ENCODE measurements at places on chromosomes 6 and 20.

DNA sequence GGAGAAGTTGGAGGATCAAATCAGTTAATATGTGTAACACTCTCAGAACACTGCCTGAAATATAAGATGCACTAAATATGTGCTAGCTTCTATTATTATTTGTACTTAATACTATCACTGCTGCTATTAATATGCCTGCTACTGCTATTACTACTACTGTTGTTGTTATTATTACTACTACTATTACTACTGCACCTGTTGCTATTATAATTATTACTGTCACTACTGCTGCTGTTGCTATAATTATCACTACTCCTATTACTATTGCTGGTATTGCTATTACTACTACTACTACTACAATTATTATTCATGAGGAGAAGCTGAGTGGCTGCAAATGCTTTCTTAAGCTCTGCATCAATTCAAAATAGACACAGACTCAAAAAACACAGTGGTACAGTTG lies 16.7 kb upstream of the SSTR4 start:
- no peak for DNase-seq

GRCh38 chr6:150250826-150251225 lies 108.0 kb downstream of the PPP1R14C start:
- no peak for DNase-seq

DNA sequence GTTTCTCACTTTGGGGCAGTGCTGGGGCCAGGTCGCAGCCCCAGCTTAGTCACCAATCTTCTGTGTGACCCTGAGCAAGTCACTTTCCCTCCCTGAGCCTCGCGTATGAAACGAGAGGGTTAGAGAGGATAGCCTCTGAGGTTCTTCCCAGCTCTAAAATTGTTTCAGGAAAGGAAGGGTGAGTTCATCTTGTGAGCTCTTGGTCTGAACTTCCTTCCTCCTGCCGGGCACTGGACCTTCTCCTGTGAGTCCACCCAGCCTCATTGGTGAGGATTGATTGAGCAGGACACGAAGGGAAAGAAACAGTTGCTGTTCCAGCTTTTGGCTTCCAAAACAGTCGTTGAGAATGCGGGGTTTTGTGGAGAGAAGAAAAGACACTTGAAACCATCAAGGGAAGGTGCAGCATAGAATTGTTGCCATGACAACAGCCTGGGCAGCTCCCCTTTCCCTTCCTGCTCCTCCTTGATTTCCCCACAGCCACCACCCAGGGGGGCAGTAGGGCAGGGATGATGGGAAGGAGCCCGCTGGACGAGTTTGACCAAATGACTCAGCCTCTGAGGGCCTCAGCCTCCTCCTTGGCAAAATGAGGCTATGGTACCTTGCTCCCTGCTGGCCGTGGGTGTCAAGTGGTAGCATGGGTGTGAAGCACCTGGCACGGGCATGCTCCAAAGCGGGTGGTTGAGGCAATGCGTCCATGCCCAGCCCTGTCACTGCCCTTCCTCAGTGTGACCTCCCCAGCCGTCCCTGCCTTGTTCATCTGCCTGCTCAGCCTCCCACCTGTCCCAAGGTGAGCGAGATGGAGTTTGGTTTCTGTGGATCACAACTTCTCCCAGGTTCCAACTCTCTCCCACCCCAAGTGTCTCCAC lies 107.8 kb downstream of the CDC5L start:
- DNase-seq = no peak

GRCh38 chr6:149934249-149935156 lies 7.3 kb upstream of the ULBP2 start:
- no peak for DNase-seq

- DNase-seq = no peak
Measured at GRCh38 chr6:29491574-29491973, 3.8 kb upstream of the MAS1L start.

GRCh38 chr20:46973766-46974165 lies 79.1 kb downstream of the EYA2 start:
- DNase-seq = no peak

GRCh38 chr6:3013486-3013885 lies 13.8 kb downstream of the NQO2 start:
- no peak for DNase-seq

DNA sequence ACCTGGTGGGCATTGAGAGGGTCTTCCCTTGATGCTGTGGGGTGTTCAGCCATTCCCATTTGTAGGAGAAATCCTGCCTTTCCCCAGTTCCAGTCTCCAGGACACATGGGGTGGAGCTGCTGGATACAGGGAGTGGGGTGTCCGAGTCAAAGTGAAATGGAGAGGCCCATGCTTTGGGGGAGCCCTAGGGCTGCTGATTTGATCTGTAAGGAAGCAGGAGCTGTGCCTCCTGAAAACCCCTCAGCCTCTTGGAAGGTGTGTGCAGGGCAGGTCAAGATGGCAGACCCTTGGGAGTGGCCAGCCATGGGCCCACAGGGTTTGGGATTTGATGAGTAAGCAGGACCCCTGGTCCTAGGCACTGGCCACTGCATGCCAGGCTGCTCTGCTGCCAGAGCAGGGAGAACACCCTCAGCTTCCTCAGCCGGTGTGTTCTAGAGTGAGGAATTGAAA lies 82.0 kb downstream of the SERAC1 start:
- no peak for DNase-seq

DNA sequence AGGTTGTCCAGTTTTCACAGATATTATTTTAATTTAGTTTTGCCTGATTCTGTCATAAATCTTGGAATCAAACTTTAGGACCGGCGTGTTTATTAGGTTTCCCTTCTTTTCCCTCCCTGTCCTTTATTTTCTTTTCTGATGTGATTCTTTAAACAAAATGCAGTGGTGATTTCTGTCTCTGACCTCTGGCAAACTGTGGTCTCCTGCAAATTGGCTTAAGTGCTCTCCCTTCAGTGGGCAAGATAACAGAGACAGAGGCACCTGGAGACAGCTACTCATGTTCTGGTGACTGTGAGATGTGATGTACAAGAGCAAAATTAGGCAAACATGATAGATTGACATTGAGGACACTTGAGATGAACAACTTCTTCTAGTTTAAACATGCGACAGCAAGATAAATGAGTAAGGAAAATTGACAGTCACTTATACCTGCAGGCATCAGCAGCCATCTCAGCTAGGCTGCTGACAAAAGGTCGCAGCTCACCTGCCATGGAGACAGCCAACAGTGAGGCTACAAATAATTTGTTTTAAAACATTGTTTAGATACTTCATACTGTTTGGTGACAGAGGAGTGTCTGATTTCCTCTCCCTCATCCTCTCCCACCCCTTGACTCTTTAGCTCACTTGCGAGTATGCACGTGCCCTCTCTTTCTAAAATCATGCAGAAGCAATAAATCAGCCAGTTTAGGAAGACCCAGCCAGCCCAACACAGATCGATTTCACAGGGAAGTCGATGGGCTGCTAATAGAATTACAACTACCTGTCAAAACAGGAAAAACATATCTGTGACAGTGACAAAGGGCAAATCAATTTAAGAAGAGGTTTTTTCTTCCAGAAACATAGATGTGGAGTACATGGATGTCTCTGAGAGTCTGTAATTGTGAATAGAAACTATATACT lies 63.4 kb upstream of the MAP3K7 start:
- DNase-seq = peak; percentile 70

- no peak for DNase-seq
Measured at GRCh38 chr6:41039060-41039998, at the start of gene UNC5CL. Gene UNC5CL (minus strand): TSS chr6:41039221. CDS start chr6:41035074, 4,147 bp downstream.

DNA sequence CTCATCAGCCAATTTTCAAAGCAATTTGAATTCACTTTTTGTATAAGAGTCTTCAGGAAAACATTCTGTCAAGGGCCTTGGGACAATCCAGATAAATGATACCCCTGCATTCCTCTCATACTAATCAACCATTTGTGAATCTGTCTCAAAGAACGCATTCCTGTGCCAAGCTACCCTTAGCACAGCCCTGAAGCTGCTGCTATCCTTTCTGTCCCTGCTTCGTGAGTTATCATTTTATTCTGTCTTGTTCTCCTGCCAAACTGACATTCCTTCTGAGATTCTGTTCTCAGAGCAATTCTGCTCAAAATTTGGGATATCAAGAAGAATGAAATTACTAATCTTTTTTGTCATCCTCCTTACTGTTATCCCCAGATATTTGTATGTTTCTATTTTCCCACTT lies 213.9 kb upstream of the STXBP5 start:
- no peak for DNase-seq

GRCh38 chr6:140318408-140318807 lies 944.0 kb upstream of the CITED2 start:
- no peak for DNase-seq

DNA sequence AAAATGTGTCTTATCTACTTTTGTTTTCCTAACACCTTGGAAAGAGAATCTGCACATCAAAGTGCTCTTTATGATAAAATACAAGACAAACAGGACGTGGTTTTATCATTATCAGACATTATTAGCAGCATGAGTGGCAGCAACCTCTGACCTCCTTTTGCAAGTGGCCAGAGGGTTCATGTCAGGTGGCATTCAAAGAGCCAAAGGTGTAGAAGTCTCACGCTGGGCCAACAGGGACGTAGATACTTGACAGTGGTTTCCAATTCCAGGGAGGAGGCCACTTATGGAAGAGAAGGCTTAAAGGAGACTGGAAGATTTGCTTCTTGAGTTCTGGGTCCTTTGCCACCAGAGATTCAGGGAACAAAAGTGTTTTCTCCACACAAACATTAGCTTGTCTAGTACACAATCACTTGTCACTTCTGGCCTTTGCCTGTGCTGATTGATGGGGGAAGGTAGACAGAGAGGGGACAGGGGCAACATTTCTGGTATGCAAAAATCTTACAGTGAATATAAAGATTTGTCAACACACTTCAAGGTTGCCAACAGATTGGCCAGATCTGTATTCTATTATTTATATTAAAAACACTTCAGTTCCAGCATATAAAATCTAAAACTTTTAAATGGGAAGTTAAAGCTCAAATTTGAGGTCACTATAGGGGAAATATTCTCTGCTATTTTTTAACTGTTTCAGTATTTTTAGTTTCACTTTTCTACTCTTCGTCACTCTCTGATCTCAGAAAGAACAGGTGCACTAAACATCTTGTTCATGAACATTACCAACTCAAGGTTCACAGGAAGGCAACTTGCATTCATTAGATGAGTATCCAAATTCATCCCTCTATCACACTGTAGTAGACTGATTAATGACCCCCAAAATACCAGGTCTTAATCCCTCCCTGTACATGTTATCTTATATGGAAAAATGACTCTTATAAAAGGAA lies 52.1 kb upstream of the FBXO30 start:
- DNase-seq = no peak

GRCh38 chr6:166333172-166333995 lies 9.0 kb downstream of the SFT2D1 start:
- no peak for DNase-seq

GRCh38 chr6:70219943-70220613 lies 82.8 kb downstream of the COL9A1 start:
- no peak for DNase-seq

- no peak for DNase-seq
Measured at GRCh38 chr6:39422238-39422637, 99.7 kb upstream of the KCNK16 start.

- no peak for DNase-seq
Measured at GRCh38 chr6:150599199-150600009, at the start of gene PLEKHG1. Gene PLEKHG1 (plus strand): TSS chr6:150599885. CDS start chr6:150733682, 133,797 bp downstream.

DNA sequence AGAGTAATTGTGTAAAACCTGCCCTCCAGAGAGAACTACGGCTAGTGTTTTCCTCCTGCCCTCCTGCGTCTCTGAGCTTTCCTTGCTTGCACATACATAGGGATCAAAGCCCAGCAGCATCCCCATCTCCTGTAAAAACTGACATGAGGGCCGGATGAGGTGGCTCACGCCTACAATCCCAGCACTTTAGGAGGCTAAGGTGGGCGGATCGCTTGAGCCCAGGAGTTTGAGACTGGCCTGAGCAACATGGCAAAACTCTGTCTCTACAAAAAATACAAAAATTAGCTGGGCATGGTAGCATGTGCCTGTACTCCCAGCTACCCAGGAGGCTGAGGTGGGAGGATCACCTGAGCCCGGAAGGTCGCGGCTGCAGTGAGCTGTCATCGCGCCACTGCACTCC lies 40.3 kb upstream of the SMIM29 start:
- no peak for DNase-seq

DNA sequence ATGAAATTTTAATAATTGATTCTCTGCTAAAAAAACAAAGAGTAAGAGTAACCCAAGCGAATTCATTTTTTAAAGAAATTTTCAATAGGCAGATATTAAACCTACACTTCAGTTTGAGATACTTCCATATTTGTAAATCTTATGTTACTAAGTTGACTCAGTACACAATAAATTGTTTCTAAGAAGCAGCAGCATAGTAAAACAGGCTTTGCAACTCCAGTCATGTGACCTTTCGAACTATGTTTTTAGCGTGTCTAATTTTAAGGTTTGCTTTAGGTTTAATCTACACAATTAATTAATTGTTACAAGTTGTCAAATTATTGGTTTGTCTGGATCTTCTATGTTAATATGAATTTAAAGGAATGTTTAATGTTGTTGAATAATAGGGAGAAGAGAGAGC lies 708.9 kb upstream of the CITED2 start:
- no peak for DNase-seq

- no peak for DNase-seq
Measured at GRCh38 chr6:80932359-80932758, 820.1 kb downstream of the TENT5A start.

- no peak for DNase-seq
Measured at GRCh38 chr6:29531668-29532067, 27.9 kb downstream of the UBD start.

DNA sequence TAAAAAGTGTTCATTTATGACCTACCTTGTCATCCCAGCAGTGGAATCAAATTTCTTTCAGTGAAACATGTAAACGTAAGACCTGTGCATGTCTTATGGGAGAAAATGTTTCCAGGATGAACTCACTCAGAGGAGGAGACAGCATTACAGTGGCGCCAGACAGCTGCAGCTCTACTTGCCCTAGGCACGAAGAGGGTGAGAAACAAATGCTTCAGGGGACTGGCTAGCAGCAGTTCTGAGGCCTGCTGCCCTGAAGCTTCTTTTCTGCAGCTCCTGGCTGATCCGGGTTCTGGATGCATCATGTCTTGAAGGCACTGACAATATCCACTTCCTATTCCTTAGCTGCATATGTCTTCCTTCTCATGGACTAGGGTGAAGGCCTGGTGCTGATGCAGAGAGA lies 120.2 kb downstream of the QRSL1 start:
- DNase-seq = no peak

DNA sequence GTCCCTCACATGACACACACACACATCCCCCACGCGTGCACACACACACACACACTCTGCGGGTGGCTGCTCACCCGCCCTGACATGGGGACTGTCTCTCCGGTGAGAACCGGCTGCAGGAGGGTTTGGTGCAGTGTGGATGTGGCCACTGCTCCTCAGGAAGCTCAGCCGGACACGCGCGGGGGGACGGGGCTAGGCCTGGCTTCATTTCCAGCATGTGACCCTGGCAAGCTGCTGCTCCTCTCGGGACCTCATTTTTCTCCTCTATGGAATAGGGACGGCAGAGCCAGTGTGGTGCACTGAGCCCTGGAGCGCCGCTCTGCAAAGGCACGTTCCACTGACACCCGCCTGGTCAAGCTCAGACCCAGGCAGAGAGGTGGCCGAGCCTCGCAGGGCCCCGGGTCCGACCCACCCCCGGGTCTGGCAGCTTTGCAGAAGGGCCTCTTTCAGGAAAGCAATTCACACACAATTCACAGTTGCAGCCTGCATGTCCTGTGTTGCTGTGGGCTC lies 56.8 kb upstream of the SLCO4A1 start:
- DNase-seq = no peak

- DNase-seq = no peak
Measured at GRCh38 chr20:53221731-53222130, 249.6 kb downstream of the TSHZ2 start.

- DNase-seq = no peak
Measured at GRCh38 chr6:33874136-33874760, 70.4 kb upstream of the MLN start.

Data from NCI-H1436 treated with DMSO at 0.1 percent for 48 hours (cell line).